Activated CD4-positive, alpha-beta T cell treated with anti-CD3 and anti-CD28 coated beads for 4 hours (primary cell): ENCODE measurements at places on chromosomes 6 and 20.

- DNase-seq = no peak
Measured at GRCh38 chr20:41769592-41770018, 151.4 kb upstream of the CHD6 start.

- no peak for DNase-seq
Measured at GRCh38 chr6:160139420-160139851, 17.8 kb downstream of the SLC22A1 start.

DNA sequence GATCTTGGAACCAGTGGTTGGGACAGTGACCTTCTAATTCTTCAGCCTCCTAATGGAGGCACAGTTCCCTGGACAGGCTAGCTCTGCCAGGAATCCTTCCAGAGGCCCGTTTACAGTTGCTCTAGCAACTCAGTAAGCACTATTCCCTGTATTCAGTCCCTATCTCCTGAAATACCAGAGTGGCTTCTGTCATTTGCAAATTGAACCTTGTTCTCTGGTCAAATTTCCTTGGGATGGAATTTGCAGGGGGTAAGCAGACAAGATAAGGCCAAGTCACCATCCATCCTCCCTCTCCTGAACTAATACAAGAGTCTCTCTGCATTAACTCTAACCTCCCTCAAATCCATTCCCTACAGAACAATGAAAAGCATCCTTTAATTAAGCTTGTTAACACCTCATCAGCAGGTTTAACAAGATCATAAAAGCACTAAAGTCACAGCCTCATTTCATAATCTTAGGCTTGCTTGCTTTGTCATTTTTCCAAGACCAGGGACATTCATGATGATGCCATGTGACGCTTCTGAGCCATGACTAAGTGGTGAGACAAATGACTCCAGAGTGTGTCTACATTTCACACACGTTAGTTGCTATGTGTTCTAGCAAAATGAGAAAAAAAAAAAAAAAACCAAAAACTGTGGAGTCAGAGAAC is 37.1 kb downstream of the SLC22A23 start:
- DNase-seq = no peak

DNA sequence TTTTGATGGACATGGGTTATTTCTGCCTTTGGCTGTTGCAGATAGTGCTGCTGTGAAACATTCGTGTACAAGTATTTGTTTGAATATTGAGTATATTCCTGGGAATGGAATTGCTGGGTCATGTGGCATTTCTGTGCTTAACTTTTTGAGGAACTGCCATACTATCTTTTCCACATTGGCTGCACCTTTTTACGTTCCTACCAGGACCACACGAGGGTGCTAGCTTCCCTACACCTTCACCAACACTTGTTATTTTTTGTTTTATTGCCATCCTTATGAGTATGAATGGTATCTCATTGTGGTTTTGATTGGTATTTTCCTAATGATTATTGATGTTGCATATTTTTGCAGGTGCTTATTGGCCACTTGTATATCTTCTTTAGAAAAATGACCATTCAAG is 47.8 kb upstream of the PLCG1 start:
- DNase-seq = no peak

DNA sequence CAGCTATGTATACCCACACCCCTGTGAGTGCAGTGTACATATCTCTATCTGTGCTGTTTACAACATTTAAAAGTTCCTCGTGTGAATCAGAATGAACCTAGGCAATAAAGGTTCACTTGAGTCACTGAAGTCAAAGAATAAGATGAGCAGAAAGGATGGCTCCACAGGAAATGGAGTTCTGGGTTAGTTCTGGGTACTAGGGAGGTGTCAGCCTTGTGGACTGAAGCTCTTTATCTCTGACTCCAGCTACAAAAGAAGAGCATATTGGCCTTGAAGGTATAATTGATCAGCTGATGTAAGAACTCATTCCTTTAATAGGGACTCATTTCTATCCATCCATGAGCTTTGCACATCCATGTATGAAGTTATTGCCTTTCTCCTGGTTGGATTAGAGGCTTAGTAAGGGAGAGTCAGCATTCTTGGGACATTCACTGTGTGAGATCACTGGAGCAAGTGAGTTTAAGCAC is 73.9 kb upstream of the BACH2 start:
- DNase-seq = no peak

DNA sequence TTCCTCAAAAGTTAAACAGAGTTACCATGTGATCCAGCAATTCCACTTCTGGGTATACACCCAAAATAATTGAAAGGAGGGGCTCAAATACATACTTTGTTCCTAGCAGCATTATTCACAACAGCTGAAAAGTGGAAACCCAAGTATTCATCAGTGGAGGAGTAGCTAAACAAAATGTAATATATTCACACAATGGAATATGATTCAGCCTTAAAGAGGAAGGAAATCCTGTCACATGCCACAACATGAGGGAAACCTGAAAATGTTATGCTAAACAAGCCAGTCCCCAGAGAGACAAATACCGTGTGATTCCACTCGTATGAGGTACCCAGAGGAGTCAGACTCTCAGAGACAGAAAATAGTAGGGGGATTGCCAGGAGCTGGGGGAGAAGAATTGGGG is 44.5 kb downstream of the PXDC1 start:
- DNase-seq = no peak

GRCh38 chr20:18003897-18004296 is 35.1 kb downstream of the MGME1 start:
- DNase-seq = no peak

DNA sequence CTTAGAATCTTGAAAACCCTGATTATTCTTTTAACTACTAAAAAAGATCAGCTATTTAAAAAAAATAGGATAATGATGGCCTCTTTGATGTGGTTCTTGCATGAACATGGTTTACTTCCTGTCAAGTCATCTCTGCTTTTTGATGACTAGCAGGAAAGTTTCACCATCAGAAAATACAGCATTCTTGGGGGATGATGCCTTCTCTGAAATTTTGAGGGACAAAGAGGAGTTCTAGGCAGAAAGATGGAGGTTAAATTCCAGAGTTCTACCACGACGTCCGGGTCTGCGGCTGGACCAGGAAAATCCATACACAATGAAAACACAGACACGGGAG is 130.4 kb downstream of the OLIG3 start:
- no peak for DNase-seq

GRCh38 chr20:50710492-50711063 is 19.2 kb upstream of the RIPOR3 start:
- DNase-seq = no peak

- peak; percentile 62 for DNase-seq
Measured at GRCh38 chr6:167079853-167080297, 43.0 kb upstream of the CCR6 start.

GRCh38 chr20:32018269-32019155 is 8.3 kb downstream of the CCM2L start:
- DNase-seq = peak; percentile 49

DNA sequence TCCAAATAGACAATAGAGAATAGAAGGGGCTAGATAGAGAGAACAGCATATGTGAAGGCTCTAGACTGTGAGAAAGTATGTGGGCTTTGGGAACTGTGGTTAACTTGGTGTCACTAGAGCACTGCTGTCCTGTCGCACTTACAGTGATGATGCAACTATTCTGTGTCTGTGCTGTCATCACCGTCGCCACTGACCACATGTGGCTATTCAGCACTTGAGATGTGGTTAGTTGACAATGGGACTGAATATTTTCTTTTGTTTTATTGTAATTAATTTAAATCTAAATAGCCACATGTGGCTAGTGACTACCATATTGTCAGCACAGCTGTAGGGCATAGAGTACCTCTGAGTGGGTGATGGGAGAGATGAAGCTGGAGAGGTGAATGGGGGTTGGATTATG is 39.0 kb upstream of the IFNGR1 start:
- DNase-seq = no peak

- DNase-seq = no peak
Measured at GRCh38 chr20:24703284-24703610, 233.8 kb downstream of the SYNDIG1 start.

DNA sequence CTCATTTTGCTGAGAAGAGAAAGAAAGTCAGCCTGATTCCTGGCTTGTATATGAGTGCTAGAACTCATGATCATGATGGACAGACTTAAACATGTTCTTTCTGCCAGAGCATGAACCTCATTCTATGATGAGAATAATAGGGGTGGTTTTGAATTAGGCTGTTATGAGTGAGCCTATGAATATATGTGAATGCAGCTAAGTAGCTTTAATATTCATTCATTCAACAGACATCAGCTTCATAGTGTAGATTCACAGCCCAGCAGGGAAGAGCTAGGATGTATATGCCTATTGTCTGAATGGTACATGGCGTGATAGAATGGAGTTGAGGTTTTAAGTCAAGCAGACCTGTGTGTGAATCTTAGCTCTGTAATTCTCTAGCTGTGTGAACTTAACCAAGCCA is 573.2 kb downstream of the DHX35 start:
- no peak for DNase-seq

DNA sequence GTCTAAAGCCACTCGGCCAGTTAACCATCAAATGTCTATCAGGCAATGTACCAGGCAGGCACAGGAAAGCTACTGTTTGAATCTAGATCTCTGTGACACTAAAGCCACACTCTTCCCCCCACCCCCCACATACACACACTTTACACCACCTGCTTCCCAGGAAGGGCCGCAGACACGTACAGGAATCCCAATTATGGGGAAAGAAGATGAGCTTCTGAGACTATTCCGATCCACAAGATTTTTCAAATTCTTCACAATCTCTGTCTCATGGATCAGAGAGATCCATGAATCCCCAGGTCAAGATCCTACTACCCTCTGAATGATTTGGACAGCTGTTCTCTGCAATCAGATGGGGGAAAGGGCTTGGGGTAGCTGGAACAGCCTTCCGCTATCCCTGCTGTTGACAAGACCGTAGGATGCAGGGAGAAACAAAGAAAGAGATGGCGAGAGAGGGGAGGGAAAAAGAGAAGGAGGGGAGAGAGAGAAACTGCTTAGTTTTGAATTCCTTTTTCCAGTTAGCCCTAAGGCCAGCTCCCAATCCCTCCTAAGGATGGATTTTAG is 25.4 kb upstream of the RIMS4 start:
- DNase-seq = no peak

- no peak for DNase-seq
Measured at GRCh38 chr6:7203939-7204338, 96.2 kb downstream of the RREB1 start.

DNA sequence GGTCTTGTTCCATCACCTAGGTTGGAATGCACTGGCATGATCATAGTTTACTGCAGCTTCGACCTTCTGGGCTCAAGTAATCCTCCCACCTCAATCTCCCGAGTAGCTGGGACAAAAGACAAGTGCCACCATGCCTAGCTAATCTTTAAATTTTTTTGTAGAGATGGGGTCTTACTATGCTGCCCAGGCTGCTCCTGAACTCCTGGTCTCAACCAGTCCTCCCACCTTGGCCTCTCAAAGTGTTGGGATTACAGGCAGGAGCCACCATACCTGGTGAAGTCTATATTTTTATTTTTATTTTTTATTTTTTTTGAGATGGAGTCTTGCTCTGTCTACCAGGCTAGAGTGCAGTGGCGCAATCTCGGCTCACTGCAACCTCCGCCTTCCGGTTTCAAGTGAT is 11.4 kb upstream of the PIM1 start:
- DNase-seq = no peak

DNA sequence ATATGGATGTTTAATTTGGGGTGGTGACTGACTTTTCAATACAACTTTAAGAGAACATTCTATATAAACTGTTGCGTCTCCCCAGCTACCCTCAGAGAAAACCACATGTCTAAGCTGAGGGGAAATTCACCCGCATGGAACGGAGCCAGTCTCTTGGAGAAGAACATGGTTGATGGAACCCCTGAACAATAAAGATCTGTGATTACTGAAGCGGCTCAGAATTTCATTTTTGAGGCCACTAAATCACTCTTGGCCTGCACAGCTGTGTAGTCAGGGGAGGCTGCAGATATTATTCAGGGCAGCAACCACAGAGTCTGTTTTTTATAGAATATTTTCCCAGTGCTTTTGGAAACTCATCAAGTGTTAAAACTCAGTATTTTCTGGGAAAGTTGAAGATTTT is 73.8 kb downstream of the EYA4 start:
- DNase-seq = no peak
